Panc1 (cell line): ENCODE measurements at places on chromosomes 4 and X. TPM values are rescaled to one million over a fixed set of nuclear protein-coding genes. Genes with fewer than 3 reads are reported as not detected.

EDNRA gene
- total RNA-seq, result 0.13 TPM

ADRA2C gene
- total RNA-seq, result 23.5 TPM

CITED1 gene
- 0.36 TPM for total RNA-seq

ADH1C gene
- total RNA-seq, result not detected

GRCh38 chrX:7261672-7262332 is 113.8 kb upstream of the PUDP start:
- no peak for DNase-seq

GRCh38 chrX:109533631-109534030 is 3.0 kb upstream of the NXT2 start:
- no peak for DNase-seq

DNA sequence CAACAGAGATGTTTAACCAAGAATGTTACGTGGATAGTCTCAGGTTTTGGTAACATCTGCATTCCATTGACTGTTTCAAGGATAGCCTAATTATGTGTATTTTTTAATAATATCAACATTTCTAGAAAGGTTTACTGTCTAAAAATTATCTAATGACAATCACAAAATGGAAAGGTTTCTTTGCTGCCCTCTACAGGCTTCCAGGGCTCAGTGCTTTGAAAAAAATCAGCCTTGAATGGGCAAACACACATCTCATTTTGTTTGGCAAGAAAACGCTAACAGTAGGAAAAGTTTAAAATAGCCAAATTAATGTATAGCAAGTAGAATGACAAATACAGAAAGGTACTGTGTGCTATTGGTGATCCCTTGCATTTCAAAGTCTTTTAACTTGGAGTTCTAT is 223.4 kb upstream of the PRPS2 start:
- no peak for DNase-seq

- no peak for DNase-seq
Observed at GRCh38 chr4:73053974-73054480, 15.5 kb downstream of the COX18 start.

DNA sequence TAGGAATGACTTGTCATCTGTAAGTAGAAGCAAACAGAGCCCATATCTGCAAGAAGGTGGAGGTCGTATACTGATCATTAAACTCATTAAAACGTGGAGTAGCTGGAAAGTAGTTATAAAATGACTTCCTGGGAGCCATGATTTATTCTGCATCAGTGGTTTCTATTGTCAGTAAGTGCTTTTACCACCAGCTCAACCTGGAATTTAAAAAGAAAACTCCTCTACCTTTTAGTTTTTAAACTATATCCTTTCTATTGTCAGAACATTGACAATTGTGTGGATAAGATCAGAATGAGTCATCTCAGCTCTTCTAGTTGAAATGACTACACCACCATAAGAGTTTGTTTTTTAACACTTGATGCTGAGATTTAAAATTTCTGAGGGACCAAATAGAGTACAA is 651.2 kb upstream of the GALNT7 start:
- DNase-seq, result no peak
